ENCODE measurements at places on chromosomes 6 and 20. TPM values are rescaled to one million over a fixed set of nuclear protein-coding genes. Genes with fewer than 3 reads are reported as not detected.
A peak's percentile ranks its signal among the peaks of the same experiment; 100 is the strongest.

Gene ZNF165
- polyA plus RNA-seq, result 0.42 TPM

- DNase-seq, result peak; percentile 51
Measured at GRCh38 chr6:75855052-75855451, 106.0 kb downstream of the MYO6 start.

GRCh38 chr6:6738922-6739716 lies 150.6 kb downstream of the LY86 start:
- DNase-seq, result no peak

- no peak for DNase-seq
Measured at GRCh38 chr6:94751641-94752329, 825.5 kb upstream of the MANEA start.

DNA sequence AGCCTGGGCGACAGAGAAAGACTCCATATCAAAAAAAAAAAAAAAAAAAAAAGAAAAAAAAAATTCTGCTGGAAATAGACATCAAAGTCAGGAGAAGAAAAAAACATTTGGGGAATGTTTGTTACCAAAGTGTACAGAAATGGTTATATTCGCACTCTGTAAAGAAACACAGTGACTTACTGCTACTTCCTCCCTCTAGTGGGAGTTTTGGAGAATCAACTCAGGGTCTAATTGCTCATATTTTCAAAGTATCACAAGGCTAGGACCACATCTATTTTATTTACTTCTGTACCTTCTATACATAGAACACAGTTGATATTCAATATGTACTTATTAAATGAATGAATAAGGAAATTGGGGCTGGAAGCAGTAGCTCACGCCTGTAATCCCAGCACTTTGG lies 24.4 kb downstream of the ARG1 start:
- no peak for DNase-seq

Gene SAPCD1
- 4.0 TPM for polyA plus RNA-seq

DNA sequence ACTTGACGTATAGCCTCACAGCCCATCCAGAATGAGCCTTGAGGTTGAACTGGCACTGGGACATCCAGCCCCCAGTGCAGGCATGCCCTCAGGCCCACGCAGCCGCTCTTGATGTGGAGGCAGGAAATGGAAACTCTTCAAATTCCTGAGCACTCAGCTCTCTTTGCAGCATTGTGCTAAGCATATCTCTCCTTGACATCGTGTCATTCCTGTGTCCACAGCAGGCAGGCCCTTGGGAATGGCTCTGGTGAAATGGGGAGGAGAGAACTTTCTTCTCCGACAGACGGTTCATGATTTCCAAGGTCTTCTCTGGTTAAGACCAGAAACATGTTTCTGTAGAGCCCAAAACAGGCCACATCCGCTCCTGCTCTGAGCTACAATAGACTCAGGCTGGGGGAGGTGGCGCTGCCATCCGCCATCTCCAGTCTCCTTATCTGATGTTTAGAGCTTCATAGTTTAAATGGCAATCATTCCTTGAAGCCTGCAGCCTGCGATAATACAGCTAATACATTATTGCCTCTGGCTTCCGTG lies 248.8 kb downstream of the CDH4 start:
- no peak for DNase-seq

GRCh38 chr20:3209257-3209945 lies at the start of gene ITPA:
Gene ITPA (plus strand): TSS chr20:3209498. CDS start chr20:3209552, 54 bp downstream.
- DNase-seq, result peak; percentile 66

DNA sequence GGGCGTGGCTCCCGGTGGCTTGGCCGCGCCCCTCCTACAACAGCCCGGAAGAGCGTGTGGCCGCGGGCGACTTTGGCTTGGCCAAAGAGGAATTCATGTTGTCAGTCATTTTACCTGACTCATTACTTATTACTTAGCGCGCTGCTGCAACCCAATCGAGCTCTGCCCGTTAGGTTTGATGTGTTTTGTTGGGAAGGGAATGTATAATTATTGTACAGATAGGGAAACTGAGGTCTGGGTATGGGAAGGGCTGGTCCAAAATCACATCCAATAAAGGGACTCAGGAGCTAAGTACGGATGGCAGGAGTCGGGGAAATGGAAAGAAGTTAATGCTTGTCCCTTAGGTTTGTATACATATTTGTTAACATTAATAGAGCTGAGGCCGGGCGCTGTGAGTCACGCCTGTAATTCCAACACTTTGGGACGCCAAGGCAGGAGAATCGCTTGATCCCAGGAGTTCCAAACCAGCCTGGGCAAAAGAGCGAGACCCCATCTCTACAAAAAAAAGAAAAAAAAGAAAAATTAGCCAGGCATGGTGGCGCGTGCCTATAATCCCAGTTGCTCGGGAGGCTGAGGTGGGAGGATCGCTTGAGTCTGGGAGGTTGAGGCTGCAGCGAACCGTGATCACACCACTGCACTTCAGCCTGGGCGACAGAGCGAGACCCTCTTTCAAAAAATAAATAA lies 639 bp upstream of the ZNF335 start:
- DNase-seq, result no peak

GRCh38 chr6:167559675-167560479 lies 235.0 kb downstream of the TTLL2 start:
- DNase-seq, result no peak

Gene TMEM74B
- polyA plus RNA-seq, result 3.8 TPM

Gene GSTA3
- not detected for polyA plus RNA-seq

DNA sequence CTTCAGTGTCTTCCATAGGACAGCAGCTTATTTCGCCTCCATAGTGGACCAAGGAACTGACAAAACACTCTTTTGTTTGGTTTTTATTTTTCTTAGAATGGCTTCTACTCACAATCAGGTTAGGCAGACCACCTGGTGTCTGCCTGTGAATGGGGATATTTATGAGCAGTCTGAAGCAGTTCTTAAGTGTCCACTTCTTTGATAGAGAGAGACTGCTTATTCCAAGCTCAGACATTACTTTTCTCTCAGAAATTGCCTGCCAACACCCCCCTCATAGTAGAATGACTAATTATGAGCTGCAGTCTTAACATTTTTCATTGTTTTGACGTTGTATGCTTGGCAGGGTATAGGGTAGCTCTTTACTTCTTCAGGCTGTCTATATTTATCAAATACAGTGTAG lies 174.7 kb downstream of the ZFAND3 start:
- DNase-seq, result no peak

DNA sequence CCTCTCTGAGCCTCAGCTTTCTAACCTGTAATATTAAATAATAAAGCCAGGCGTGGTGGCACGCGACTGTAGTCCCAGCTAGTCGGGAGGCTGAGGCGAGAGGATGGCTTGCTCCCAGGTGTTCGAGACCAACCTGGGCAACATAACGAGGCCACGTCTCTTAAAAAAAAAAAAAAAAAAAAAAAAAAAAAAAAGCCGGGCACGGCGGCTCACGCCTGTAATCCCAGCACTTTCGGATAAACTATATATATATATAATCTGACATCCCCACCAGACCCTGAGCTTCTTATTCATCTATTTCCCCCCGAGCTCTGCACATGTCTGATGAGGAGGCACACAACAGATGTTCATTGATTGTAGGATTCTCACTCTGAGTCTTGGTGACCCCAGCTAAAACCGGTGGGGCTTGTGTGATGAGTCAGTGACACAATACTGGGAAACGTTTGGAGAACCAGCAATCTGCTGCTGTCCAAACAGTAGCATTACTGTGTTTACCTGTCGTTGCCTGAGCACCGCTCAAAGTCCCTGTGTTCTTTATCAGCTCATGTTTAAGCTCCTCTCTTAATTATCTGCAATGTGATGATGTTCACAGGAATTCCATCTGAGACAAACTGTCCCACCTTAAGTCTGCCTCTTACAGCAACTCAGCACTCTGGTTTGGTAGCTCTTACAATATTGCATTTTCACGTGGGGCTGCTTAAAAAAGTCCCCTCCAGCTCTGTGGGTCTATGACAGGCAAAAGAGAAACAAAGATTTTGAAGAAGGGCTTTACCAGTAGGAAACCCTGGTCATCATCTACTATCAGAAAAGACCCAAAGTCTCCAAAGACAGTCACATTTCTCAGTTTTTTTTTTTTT lies 1.0 kb upstream of the SPATA2 start:
- no peak for DNase-seq

DNA sequence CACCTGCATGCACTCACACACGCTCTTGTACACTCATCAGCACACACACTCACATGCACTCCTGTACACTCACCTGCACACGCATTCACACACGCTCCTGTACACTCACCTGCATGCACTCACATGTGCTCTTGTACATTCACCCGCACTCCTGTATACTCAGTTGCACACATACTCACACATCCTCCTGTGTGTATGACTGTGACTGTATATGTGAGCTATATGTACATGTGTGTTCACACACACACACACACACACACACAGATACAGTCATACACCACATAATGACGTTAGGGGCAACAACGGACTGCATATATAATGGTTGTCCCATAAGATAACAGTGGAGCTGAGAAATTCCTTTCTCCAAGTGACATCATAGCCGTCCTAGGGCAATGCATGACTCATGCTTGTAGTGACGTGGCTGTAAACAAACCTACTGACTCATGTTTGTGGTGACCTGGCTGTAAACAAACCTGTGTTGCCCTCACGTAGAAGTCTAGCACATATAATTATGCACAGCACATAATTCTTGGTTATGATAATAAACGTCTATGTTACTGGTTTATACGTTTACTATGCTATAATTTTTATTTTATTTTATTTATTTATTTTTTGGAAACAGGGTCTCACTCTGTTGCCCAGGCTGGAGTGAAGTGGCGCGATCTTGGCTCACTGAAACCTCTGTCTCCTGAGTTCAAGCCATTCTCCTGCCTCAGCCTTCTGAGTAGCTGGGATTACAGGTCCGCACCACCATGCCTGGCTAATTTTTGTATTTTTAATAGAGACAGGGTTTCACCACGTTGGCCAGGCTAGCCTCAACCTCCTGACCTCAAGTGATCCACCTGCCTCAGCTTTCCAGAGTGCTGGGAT lies 22.8 kb upstream of the TAF4 start:
- no peak for DNase-seq

DNA sequence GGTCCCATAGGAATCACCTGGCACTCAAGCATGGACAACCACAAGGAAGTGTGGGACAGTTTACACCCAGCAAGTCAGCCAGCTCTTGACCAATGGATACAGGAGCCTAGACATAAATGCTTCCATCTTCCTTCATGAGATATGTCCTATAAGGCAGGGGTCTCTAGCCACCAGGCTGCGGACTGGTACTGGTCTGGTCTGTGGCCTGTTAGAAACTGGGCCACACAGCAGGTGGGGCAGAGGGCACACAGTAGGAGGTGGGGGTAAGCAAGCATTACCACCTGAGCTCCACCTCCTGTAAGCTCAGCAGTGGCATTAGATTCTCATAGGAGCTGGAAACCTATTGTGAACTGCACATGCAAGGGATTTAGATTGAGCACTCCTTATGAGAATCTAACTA lies 437.1 kb downstream of the CD109 start:
- DNase-seq, result no peak

Gene CRISP2
- not detected for polyA plus RNA-seq

DNA sequence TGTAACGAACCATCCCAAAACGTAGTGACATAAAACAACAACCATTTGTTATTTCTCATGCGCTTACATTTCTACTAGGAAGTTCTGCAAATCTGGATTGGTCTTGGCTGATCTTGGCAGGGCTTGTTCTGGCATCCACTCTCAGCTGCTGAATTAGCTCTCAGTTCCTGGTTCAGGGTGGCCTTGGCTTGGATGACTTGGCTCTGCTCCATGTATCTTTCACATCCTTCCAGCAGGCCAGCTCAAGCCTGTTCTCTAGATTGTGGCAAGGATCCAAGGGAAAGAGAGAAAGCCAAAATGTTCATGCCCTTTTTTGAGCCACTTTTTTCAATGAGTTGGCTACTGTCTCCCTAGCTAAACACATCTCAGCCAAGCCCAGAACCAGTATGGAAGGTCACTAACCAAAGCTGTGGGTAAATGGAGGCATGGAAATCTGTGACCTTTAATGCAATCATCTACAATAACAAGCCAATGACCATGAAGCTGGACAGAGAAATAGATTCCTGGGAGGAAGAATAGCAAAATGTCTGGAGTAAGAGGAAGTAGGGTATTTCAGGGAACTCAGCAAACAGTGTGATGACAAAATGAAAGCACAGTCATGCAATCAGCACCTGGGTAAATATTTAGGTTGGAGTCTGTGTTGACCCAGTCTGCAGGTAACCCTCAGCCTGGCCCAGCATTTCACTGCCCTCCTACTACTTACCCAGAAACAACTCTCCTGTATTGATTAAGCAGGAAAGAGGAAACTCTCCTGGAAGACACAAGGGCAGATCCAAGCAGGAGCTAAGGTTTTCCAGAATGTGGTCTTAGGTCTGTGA lies 32.7 kb upstream of the SNAP25 start:
- DNase-seq, result no peak

Gene GTF2H4
- 30.2 TPM for polyA plus RNA-seq

DNA sequence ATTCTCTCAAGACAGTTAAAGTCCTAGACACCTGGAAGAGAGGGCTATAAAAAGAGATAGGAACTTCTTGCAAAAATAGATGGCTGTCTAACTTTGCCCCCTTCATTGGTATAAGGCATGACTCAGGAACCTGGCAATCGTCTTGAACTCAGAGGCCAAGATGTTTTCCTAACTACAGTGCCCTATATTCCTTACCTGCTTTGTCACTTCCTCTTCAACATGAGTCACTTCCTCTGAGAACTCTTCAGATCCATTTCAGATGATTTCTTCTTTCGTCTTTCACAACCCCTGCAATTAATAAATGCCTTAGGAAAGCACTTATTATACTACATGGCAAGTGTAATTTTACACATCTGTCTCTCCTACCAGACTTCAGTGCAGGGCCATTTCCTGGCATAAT lies 83.5 kb downstream of the HAO1 start:
- no peak for DNase-seq

Gene NKAIN4
- 34.7 TPM for polyA plus RNA-seq

DNA sequence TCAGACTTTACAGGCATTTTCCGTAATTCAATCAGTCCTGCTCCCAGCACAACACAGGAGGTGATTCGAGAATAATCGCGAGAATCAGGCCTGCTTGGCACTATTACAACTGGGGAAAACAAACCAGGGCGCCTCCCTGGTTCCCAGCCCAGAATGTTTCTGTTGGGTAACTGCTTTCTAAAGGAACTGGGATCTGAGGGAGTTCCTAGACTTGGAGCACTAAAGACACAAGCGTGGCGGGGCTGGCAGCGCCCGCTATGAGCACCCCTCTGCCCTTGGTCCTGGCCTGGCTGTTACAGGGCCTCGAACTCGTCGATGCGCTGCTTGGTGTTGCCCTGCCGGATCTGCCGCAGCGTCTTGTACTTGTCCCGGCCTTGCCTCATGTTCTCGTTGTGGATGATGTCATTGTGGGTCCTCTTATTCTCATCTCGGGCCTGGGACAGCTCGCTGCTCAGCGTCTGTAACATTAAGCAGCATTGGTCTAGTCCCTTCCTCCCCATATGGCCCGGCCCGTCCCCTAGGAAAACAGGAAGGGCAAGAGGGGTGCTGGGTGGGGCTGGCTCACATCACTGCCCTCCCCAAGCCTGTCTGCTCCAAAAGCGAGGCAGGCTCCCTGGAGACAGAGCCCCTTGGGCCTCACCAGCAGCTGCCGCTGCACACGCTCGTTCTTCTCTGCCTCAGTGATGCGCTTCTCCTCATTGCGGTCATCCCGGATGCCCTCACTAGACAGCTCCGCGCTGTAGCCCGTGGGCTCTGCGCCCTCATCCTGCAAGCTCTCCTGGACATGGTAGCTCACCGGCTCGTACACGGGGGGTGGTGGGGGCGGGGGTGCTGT lies 52.3 kb downstream of the EZR start:
- no peak for DNase-seq

Gene KCTD20
- 47.8 TPM for polyA plus RNA-seq

Gene FRMD1
- polyA plus RNA-seq, result 0.31 TPM

Gene NR2E1
- polyA plus RNA-seq, result 0.09 TPM

Gene FAM162B
- polyA plus RNA-seq, result not detected
